ENCODE measurements at places on chromosomes 2 and 18. TPM values are rescaled to one million over a fixed set of nuclear protein-coding genes. Genes with fewer than 3 reads are reported as not detected.

GRCh38 chr18:23276451-23276850 is 141.2 kb downstream of the CABLES1 start:
- H3K36me3 ChIP-seq: no peaks in the 10 kb centered on the region
- no peak overlapping the region for H3K27ac ChIP-seq
- H3K27me3 ChIP-seq: no peaks in the 10 kb centered on the region
- no peaks in the 10 kb centered on the region for H3K4me1 ChIP-seq

- no peaks in the 10 kb centered on the region for H3K4me1 ChIP-seq
- H3K4me3 ChIP-seq: no peak overlapping the region
- H3K27ac ChIP-seq: no peak overlapping the region
- DNase-seq: no peak
- no peaks in the 10 kb centered on the region for H3K36me3 ChIP-seq
- no peaks in the 10 kb centered on the region for H3K27me3 ChIP-seq
Measured at GRCh38 chr18:70149616-70150301, 55.7 kb downstream of the RTTN start.

- no peaks in the 10 kb centered on the region for H3K27me3 ChIP-seq
- H3K27ac ChIP-seq: no peak overlapping the region
- no peaks in the 10 kb centered on the region for H3K36me3 ChIP-seq
Measured at GRCh38 chr18:63888470-63889190, 1.1 kb downstream of the SERPINB2 start.

The OTOS gene
- not detected for polyA plus RNA-seq

- no peaks in the 10 kb centered on the region for H3K36me3 ChIP-seq
- no peak overlapping the region for H3K27ac ChIP-seq
- H3K4me3 ChIP-seq: no peak overlapping the region
- DNase-seq: no peak
- H3K4me1 ChIP-seq: no peaks in the 10 kb centered on the region
- no peaks in the 10 kb centered on the region for H3K27me3 ChIP-seq
Measured at GRCh38 chr18:7363338-7363737, 132.4 kb downstream of the LRRC30 start.

GRCh38 chr2:228509021-228509420 is 327.5 kb upstream of the SPHKAP start:
- no peaks in the 10 kb centered on the region for H3K4me1 ChIP-seq
- no peak for DNase-seq
- H3K4me3 ChIP-seq: no peak overlapping the region
- H3K27ac ChIP-seq: no peak overlapping the region

The NPAS2 gene
- 1.2 TPM for polyA plus RNA-seq

DNA sequence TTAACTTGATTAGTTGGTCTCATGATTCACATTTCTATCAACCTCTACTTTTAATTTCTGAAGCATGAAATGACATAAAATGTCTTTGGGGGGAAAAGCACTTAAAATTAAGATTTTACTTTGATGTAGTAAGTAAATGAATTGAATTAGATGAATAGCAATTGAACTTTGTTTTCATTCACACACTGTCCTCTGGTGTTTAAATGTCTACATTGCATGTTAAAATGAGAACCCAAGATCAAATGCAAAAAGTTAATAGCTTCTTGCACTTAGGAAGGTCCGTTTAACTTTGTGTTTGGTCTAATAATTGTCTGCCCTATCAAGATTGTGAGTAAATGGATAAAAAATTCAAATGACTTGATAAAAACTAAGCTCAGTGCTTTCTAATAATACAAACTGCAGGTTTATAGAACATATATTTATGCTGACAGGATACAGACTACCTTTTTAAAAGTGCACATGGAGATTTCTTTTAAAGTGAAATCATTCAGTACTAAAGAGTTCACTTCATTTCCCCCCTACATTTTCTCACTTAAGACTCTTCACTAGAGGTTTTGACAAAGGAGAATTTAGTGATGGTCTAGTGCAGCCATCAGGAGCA is 156.2 kb upstream of the NABP1 start:
- H3K4me3 ChIP-seq: no peak overlapping the region
- no peaks in the 10 kb centered on the region for H3K36me3 ChIP-seq
- no peaks in the 10 kb centered on the region for H3K27me3 ChIP-seq
- no peaks in the 10 kb centered on the region for H3K4me1 ChIP-seq
- no peak overlapping the region for H3K27ac ChIP-seq

The LYPD6B gene
- polyA plus RNA-seq: not detected

DNA sequence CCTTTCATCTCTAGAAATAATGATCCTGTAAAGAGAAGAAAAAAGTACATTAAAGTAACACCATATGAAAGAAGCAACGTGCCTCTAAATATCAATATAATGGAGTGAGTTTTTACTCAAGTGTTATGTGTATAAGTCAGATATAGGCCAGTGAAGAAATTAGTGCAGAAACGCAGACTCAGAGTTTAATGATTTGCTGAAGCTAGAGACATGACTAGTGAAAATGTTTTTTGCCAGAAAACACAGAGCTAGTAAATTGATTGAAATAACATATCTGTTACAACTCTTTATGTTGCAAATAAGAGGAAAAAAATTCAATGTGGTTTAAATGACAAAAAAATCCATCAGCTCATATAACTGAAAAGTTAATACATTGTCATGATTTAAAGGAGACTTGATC is 217.2 kb upstream of the NXPH2 start:
- no peaks in the 10 kb centered on the region for H3K4me1 ChIP-seq
- H3K4me3 ChIP-seq: no peak overlapping the region
- H3K27ac ChIP-seq: no peak overlapping the region
- H3K27me3 ChIP-seq: no peaks in the 10 kb centered on the region

DNA sequence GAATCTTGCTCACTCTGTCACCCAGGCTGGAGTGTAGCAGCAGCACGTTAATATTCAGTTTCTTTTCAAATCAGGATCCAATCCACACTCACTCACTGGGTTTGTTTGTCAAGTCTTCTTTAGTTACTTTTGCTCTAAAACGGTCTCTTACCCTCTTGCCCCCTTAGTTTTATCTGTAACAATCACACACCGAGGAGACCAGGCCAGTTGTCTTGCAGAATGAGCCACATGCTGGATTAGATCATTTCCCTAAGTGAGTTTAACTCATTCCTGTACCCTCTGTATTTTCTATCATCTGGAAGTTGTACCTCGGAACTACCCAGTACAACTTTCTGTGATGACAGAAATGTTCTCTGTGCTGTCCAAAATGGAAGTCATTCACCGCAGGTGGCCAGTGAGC is 20.7 kb upstream of the TOGARAM2 start:
- no peaks in the 10 kb centered on the region for H3K36me3 ChIP-seq
- DNase-seq: no peak
- H3K4me3 ChIP-seq: no peak overlapping the region
- no peak overlapping the region for H3K27ac ChIP-seq
- no peaks in the 10 kb centered on the region for H3K27me3 ChIP-seq

DNA sequence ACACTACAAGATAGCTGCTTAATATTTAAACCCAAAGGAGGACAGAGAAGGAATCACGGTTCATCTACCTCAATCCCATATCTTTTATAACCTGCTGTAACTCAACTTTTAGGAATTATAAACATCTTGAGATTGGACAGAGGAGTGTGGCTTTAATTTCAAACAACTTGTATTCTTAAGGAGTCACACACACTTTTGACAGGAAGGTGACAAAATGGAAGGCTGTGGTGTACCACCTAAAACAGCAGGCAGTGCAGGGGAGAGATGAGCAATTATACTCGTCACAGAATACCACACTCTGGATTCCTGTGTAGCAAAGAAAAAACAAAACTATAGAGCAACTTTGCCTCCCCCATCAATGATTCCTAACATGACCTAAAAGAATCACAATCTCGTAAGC is 194.8 kb downstream of the ZEB2 start:
- H3K27ac ChIP-seq: no peak overlapping the region
- no peak for DNase-seq
- peaks cover 57% of the 10 kb centered on the region for H3K4me1 ChIP-seq
- H3K36me3 ChIP-seq: no peaks in the 10 kb centered on the region

- H3K36me3 ChIP-seq: no peaks in the 10 kb centered on the region
- H3K27me3 ChIP-seq: no peaks in the 10 kb centered on the region
- no peaks in the 10 kb centered on the region for H3K4me1 ChIP-seq
- no peak for DNase-seq
Measured at GRCh38 chr2:195049372-195050031, 607.5 kb upstream of the SLC39A10 start.

- H3K27ac ChIP-seq: no peak overlapping the region
- no peaks in the 10 kb centered on the region for H3K4me1 ChIP-seq
- H3K4me3 ChIP-seq: no peak overlapping the region
- DNase-seq: no peak
- no peaks in the 10 kb centered on the region for H3K27me3 ChIP-seq
Measured at GRCh38 chr2:70509565-70509964, 44.1 kb downstream of the TGFA start.

DNA sequence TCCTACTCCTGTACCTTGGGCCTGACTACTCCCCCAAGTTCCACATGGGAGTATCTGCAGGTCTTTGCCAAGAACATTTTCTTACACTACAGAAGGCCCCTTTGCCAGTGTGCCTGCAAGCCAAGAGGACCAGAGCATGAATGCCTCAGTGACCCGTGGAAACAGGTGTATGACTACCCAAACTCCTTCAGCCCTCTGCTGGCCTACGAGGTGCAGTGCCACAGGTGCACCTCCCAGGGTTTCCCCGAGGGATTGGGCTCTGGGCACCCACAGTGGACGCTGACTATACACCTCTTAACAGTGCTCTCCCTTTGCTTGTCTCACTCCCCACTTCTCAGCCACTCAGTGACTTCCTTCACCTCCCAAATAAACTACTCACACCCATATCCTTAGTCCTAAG is 91.4 kb downstream of the COL6A3 start:
- H3K4me1 ChIP-seq: no peaks in the 10 kb centered on the region
- H3K4me3 ChIP-seq: no peak overlapping the region
- no peaks in the 10 kb centered on the region for H3K27me3 ChIP-seq
- no peaks in the 10 kb centered on the region for H3K36me3 ChIP-seq

The CHRNG gene
- 0.26 TPM for polyA plus RNA-seq

The TWIST2 gene
- polyA plus RNA-seq: not detected

GRCh38 chr2:182248362-182248761 is 178.5 kb downstream of the PDE1A start:
- no peaks in the 10 kb centered on the region for H3K4me1 ChIP-seq
- H3K27me3 ChIP-seq: no peaks in the 10 kb centered on the region
- no peaks in the 10 kb centered on the region for H3K36me3 ChIP-seq
- H3K27ac ChIP-seq: no peak overlapping the region
- DNase-seq: no peak
- no peak overlapping the region for H3K4me3 ChIP-seq

- no peaks in the 10 kb centered on the region for H3K27me3 ChIP-seq
- no peaks in the 10 kb centered on the region for H3K4me1 ChIP-seq
- no peak overlapping the region for H3K4me3 ChIP-seq
- no peaks in the 10 kb centered on the region for H3K36me3 ChIP-seq
- no peak for DNase-seq
Measured at GRCh38 chr2:127115471-127116199, 8.7 kb upstream of the BIN1 start.

DNA sequence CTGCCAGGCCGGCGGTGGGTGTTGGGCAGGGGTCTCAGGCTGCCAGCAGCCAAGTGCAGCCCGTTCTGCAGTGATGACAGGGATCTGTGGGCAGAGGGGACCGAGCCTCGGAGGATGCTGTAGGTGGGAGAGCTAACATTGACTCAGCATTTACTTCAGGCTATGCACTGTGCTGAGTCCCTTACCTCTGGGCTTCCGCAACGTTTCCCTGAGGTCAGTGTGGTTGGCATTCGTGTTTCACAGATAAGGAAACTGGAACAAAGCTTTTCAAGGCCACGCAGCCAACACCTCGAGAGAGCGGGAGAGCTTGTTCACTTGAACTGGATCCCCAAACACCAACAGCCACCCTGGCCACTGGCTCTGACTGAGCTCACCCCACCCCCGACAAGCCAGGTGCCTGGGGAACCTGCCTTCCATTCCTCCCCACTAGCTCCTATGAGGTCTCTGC is 839 bp upstream of the GPR148 start:
- DNase-seq: no peak
- peak overlapping the region; percentile 86 for H3K4me3 ChIP-seq
- peaks cover 15% of the 10 kb centered on the region for H3K4me1 ChIP-seq
- H3K27ac ChIP-seq: peak overlapping the region; percentile 48

The FSIP2 gene
- not detected for polyA plus RNA-seq

- peaks cover 22% of the 10 kb centered on the region for H3K4me1 ChIP-seq
- no peak overlapping the region for H3K4me3 ChIP-seq
- no peak for DNase-seq
- H3K27me3 ChIP-seq: no peaks in the 10 kb centered on the region
- no peak overlapping the region for H3K27ac ChIP-seq
- no peaks in the 10 kb centered on the region for H3K36me3 ChIP-seq
Measured at GRCh38 chr2:147632198-147632597, 212.6 kb upstream of the ACVR2A start.

The PRADC1 gene
- 25.1 TPM for polyA plus RNA-seq

DNA sequence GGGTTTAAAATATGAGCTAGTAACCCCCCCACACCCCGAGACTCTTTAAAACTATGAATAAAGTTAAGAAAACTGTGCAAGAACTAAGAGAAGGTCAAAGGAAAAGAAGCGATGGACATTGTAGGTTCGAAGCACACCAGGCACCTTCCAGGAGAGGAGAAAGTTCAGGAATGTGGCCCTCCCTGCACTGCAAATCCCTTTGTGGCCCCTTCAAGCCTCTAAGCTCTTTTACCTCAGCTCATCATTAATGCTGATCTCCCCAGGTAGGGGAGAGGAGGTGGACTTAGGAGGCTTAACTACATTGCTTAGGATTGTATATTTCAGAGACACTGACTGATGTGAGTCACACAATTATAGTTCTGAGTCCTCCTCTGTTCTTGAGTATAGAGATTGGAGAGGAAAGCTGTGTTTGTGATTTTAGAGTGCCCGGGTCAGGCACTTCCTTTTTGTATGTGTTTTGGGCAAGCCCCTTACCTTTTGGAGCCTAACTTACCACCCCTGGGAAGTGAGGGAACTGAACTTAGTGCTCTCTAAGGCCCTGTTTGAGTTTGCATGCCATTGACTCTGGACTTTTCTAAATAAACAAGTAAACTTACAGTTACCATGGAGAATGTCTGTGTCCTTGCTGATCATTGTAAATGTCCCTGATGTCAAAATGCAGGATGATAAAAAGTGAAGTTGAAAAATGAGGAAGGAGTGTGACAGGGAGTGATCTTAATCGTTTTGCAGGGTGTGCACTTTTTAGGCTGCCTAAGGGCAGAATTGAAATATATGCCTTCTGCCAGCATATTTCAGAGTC is 140.8 kb upstream of the ZEB2 start:
- H3K27me3 ChIP-seq: no peaks in the 10 kb centered on the region
- no peaks in the 10 kb centered on the region for H3K36me3 ChIP-seq
- no peak overlapping the region for H3K4me3 ChIP-seq
- H3K27ac ChIP-seq: no peak overlapping the region
- peaks cover 3% of the 10 kb centered on the region for H3K4me1 ChIP-seq

The VWA3B gene
- polyA plus RNA-seq: not detected

DNA sequence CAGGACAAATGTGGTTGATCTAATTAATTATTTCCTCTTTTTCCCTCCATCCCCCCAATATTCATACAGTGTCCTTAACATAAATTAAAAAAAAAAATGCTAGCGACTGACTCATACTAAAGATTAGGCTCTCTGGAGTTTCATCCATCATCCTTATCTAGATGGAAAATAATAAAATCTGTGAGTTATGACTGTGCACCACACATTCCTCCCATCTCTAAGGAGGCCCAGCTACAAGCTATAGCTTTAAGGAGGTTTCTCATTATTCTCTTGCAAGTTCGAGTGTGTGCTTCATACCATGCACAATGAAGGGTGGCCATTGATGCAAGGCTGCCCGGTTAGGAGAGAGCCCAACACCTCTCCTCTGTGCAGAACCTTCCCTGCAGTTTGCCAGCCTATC is 77.3 kb downstream of the XDH start:
- H3K4me3 ChIP-seq: no peak overlapping the region
- no peak for DNase-seq
- no peaks in the 10 kb centered on the region for H3K36me3 ChIP-seq
- H3K27ac ChIP-seq: no peak overlapping the region
